ENCODE measurements at places on chromosomes 6 and 20. TPM values are rescaled to one million over a fixed set of nuclear protein-coding genes. Genes with fewer than 3 reads are reported as not detected.

The GTSF1L gene
- total RNA-seq = not detected

The SIRPD gene
- total RNA-seq = not detected

The FAM83C gene
- not detected for total RNA-seq

The OR2J3 gene
- not detected for total RNA-seq

The RAET1E gene
- 1.2 TPM for total RNA-seq

The GNMT gene
- 0.63 TPM for total RNA-seq

The TNFRSF6B gene
- total RNA-seq = 10.1 TPM

The TBP gene
- total RNA-seq = 9.7 TPM

The SLC22A3 gene
- 5.2 TPM for total RNA-seq

The PBX2 gene
- total RNA-seq = 43.7 TPM

The CD24 gene
- total RNA-seq = 0.47 TPM

The SLC12A5 gene
- total RNA-seq = 3.2 TPM

DNA sequence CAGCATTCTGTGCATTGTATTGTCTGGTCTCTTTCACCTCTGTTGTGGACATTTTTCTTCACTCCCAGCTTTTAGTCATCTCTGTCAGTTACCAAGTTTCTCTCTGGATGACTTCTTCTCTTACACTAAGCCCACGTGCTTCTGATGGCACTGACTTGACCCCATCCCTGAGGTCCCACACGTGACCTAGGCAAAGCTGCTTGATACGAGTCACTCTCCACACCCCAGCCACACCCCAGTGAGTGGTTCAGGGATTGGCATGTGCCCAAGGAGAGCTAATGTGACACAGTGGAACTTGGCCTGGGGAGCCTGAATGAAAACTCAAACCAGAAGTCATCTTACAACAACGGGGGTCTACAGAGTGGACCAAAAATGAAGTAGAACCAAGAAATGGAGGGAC, 32.2 kb downstream of the HTR1E start:
- DNase-seq = no peak

GRCh38 chr20:31633339-31633914, 4.3 kb upstream of the COX4I2 start:
- no peak for DNase-seq

DNA sequence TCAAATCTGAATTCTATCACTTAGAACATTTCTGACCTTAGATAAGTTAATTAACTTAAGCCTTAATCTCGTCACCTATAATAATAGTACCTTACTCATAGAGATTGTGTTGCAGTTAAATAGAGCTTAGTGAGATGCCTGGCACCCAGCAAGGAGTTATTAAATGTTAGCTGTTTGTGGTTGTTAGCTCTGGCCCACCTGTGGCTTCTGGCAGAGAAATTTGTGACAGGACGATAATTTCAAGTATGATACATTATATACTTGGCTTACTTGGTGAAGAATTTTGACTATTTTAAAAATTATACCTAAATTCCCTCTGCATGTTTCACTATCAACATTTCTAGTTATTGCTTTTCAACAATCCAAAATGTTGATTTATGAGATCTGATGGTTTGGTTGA, 102.9 kb upstream of the CEP162 start:
- no peak for DNase-seq

DNA sequence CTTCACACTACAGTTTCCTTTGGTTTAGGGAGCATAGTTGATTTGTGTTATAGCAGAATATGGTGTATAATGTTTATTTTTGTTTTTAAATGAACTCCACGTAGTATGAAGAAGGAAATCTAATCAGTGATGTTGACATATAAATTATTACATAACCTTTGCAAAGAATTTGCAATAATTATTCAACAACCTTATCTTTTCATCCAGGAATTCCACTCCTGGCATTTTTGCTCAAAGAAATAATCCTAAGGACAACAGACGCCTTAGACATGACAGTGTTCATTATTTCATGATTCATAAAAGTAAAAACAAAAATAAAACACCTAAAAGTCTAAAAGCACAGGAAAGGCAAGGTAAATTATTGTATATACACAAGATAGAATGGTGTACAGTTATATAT, 229.2 kb downstream of the EPM2A start:
- DNase-seq = no peak

DNA sequence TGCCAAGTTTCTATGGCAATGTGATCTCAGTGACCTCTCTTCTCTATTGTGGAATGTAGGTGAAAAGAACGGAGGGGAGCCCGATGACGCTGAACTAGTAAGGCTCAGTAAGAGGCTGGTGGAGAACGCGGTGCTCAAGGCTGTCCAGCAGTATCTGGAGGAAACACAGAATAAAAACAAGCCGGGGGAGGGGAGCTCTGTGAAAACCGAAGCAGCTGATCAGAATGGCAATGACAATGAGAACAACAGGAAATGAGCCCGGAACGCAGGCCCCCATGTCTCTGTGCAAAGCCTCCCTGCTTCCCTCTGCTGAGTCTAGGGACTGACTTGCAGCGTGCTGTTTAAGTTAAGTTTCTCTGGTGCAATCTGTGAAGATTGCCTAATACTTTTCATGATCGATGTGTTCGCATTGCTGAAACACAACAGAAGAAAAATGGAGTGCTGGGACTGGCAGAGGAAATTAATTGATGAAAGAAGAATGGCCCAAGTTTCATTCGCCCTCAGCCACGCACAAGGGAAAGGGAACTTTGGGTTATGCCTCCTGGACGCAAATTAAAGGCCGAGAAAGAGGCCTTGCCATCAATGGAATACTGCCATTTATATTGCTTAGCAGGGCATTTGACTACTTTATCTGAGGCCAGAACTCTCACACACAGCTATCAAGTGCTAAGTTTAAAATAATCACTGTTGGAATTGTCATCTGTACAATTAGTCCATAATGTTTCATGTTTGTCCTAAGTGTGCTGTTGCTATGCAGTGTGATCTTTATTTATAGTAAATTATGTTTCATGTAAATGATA, 146.4 kb downstream of the AKAP7 start:
- peak; percentile 29 for DNase-seq

GRCh38 chr6:27176096-27176495, 71.4 kb upstream of the PRSS16 start:
- DNase-seq = no peak

DNA sequence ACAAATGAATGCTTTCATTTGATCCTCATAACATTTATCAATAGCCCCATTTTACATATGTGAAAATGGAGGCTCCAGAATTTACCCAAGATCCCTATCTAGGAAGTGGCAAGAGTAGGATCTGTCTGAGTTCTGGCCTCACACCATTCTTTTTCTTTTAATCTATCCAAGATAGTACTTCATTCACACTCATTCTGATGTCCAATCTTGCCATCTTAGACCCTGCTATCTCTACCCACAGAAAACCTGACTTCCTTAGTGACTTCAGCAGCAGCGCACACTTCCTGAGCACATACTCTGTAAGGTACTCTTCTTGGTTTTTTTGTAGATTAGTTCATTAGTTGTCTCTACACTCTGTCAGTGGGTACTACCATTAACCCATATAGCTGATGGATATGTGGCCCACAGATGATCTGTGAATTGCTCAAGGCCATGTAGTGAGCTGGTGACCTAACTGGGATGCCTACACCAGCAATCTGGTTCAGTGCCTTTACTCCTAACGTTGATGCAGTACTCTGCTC, 36.3 kb downstream of the COX4I2 start:
- DNase-seq = no peak

DNA sequence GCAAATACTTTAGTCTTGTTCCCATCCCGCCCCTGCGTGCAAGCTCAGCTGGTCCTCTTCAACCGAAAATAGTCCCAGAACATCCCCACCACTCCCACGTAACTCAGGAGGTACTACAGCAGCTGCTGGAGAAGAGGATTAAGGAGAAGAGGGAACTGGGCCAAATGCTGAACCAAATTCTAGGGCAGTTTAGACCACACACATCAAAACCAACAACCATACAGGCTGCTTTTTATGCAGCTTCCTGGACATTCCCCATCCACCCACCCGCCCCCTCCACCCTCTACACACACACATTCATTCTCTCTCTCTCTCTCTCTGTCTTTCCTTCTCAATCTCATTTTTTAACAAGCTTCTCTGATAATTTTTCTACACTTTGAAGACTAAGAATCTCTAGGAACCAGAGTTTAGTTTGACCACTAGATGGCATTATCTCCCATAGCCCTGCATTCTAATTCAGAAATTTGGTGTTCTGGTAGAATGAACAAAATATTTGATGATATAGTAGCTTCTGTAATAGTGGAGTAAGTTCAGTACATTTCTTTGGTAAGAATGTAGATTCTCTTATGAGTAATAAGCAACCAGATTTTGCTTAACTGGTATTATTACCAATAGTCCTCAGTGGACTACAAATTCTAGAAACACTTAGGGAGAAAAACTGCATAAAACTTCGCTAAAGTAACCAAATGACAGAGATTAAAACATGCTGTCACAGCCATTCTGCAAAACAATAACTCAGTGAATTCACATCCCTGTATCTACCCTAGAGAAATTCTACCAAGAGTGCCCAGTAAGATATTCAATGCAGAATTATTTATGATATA, 52.1 kb upstream of the BEND6 start:
- no peak for DNase-seq

- DNase-seq = no peak
These were observed 9.2 kb downstream of the CST3 start for GRCh38 chr20:23628402-23629016.

DNA sequence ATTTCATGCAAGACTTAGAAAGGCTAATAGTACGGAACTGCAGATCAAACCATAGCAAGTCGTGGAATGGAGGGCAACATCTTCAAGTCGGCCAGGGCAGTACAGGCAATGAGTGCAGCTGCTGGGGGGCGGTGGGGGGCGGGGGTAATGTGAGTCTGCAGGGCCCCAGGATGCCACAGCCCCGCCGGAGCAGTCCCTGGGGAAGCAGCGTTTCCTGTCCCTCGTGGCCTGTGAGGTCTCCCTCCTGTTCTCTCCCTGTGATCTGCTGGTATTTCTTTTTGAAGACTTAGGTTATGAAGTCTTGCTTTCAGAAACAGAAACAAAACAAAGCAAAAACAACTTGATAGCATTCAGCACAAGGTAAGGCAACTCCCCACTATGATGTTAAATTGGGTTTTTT, 351.9 kb downstream of the FOXA2 start:
- no peak for DNase-seq

- no peak for DNase-seq
These were observed 693.0 kb upstream of the MAP3K7 start for GRCh38 chr6:91279740-91280493.

- DNase-seq = peak; percentile 51
These were observed 172.8 kb upstream of the SNX9 start for GRCh38 chr6:157650261-157650640.

GRCh38 chr6:15511248-15512125, 151.3 kb downstream of the DTNBP1 start:
- DNase-seq = peak; percentile 76

- no peak for DNase-seq
These were observed 227.3 kb downstream of the PREX1 start for GRCh38 chr20:48600470-48600945.

GRCh38 chr6:41997456-41997855, 52.9 kb upstream of the TAF8 start:
- DNase-seq = no peak

DNA sequence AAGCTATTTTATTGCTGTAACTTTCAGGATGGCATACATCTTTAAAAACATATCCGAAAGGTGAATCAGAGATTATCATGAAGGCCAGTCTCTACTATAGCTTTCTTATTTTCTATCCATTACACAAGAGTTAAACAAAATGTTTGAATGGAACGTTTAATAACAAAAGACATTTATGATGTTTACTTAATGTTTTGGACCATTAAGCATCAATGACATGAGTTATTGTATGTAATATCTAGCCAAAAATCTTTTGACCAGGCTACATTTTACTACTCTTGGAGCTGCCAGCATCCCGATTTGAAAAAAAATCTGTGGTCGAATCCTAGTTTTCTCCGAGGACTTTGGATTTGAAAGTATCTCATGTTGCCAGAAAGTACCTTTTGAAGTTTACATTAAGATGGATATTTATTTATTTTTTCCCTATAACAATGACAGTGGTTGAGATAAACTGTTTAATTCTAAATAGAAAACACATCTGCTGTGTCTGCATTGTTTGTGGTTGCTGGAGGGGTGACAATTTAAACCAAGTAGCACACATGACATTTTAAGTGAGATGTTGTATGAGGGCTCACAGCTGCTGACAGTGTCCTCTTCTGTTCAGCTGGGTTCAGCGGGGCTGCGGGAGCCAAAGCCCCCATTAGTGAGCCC, 293.7 kb upstream of the TCF21 start:
- DNase-seq = no peak

DNA sequence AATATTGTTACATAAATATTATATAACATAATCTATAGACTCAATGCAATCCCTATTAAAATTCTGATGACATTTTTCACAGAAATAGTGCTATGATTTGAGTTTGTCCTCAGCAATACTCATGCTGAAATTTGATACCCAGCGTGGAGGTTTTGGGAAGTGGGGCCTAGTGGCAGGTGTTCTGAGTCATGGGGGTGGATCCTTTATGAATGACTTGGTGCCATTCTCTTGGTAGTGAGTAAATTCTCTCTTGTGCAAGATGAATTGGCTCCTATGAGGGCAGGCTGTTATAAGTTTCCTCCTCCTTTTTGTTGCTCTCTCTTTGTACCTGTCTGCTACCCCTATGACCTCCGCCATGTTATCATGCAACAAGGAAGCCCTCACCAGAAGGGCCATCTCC, 65.8 kb downstream of the SHPRH start:
- DNase-seq = no peak

- DNase-seq = no peak
These were observed 214.4 kb downstream of the PTPRK start for GRCh38 chr6:128305976-128306375.

GRCh38 chr6:153698001-153698400, 341.0 kb upstream of the OPRM1 start:
- DNase-seq = no peak

DNA sequence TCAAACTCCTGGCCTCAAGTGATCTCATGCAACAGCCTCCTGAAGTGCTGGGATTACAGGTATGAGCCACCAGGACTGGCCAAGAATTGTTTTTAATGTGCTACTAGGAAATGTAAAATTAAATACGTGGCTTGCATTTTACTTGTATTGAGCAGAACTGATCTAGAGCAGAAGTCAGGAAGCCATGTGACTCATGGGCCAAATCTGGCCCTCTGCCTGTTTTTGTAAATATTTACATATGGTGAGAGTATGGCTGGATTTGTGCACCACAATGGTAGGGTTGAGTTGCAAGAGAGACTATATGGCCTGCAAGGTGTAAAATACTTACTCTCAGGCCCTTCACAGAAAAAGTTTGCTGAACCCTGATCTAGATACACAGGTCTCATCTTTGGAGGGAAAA, 75.8 kb downstream of the LAMP5 start:
- DNase-seq = no peak

GRCh38 chr6:168149015-168149414, 70.0 kb upstream of the FRMD1 start:
- DNase-seq = no peak

- DNase-seq = no peak
These were observed 165.4 kb downstream of the DST start for GRCh38 chr6:56477241-56477640.

GRCh38 chr6:44856479-44856878, 469.0 kb downstream of the CDC5L start:
- no peak for DNase-seq

DNA sequence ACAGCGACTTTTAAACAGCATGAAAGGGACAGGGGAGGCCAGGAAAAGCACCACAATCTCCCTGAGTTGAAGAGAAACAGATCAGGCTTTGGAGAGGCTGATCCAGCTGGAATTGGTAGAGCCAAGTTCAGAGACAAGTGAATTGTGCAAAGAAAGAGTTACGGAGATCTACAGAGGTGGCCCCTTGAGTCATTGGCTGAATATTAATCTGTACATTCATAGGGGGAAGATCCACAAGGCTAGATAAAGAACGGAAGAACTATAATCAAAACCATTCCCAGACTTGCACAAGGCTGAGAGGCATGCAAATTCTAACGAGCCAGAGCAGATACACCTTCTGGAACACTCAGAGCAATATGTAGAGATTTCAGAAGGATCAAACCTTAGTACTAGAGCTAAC, 14.2 kb upstream of the FOXQ1 start:
- DNase-seq = no peak

Measured in left cardiac atrium (tissue), 4 donors.